ENCODE measurements at places on chromosomes 4 and X.

DNA sequence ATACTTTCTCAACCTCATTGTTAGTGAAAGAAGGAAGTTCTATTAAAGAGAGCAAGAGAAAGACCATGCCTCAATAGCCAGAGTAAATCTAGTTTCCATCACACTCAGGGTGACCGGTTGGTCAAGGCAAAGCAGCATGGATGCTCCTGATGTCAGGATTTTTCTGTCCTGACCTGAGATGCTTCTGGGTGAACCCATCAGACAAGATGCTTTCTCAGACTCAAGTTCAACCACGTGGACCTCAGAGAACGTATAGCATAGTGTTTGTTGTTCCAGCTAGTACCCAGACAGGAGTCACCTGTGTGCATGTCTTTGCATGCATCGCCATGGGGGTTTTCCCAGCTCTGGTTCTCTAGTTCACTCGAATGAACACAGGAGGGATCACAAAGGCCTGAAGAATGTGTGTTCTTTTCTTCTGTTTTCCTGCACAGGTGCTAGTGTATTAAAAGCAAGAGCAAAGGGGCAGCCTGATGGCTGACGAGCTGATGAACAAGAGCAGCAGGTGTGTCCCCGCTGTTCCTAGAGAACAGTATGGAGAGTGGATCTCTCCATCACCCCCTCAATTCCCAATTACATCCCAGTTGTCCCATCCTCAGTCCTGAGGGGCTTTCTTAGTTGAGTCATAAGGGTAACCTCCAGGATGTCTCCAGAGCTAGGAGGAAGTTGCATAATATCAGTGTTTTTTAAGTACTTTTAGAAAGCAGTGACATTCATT lies 110.5 kb upstream of the ENPP6 start:
- DNase-seq, result no peak

GRCh38 chr4:78863991-78864390 lies 75.2 kb downstream of the PAQR3 start:
- DNase-seq, result no peak

DNA sequence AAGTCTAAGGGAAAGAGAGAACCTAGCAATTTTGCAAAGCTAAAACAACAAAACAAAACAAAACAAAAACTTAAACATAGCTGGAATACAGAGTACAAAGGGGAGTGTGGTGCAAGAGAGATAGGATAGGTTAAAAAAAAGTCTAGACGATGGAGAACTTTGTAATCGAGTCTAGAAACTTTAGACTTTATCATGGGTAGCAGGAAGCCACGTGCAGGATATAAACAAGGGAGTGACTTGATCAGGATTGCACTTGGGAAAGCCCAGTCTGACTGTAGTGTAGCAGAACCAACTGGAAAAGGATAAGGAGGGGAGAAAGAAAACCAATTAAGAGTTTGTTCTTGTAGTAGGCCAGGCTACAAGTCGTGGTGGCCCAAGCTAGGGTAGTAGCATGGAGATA lies 750.1 kb downstream of the RPA4 start:
- DNase-seq, result no peak

GRCh38 chrX:66016905-66017658 lies 22.8 kb downstream of the VSIG4 start:
- DNase-seq, result no peak

DNA sequence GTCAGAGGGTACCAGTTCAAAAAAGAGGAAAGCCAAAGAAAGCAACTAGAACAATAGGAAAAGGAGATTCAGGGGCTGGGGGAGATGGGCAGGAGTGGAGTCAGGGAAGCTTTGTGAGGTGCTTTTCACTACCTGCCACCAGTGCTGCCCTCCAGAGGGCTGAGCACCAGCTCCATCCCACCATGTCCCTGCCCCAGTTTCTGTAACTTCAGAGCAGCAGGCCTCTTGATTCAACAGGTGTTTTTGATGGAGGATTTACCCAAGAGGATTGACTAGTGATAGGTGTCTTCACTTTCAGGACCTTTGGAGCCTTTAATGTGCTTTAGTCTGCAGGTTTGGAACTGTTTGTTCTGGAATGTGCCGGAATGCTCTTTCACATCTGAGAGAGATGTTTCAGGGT lies 12.1 kb downstream of the KIT start:
- no peak for DNase-seq

DNA sequence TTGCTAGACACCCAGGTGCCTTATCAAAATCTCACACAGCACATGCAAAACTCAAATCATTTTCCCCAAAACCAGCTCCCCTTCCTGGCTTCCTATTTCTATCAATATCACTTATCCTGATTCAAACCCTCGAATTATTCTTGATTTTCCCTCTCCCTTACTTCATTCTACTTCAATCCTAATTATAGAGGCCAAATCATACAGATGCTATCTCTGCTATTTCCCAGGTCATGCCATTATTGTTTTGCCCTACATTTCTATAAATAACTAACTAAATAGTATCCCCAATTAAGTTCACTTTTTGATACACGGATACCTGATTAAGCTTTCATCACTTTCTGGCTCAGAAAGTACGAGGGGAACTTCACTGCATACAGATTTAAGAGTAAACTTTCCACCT lies 62.4 kb downstream of the FBXL5 start:
- no peak for DNase-seq

GRCh38 chrX:13752141-13752540 lies 17.6 kb downstream of the OFD1 start:
- DNase-seq, result no peak

- no peak for DNase-seq
Observed at GRCh38 chr4:168605411-168605810, 108.6 kb downstream of the PALLD start.

DNA sequence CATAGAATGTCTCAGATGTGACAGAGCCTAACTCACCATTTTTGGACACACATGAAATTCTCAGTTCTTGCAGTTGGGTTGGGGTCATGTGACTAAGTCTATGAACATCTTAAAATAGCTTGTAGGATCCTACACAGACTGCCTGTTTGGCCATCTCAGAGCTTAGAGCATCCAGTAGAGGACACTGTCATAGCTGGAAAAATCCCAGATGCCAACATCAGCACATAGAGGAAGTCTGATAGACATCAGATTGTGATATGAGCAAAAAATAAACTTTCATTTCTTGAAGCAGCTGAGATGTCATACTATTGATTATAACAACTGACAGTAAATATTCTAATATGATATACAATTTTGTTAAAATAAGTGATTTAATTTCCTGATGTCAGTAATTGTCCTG lies 207.1 kb downstream of the TRAM1L1 start:
- no peak for DNase-seq

GRCh38 chr4:47088298-47088697 lies 56.9 kb downstream of the GABRB1 start:
- no peak for DNase-seq

GRCh38 chrX:102155806-102156179 lies at the start of gene BEX5:
TSS of gene BEX5 (minus strand) at chrX:102155977. CDS start at chrX:102154265, 1,712 bp downstream.
- DNase-seq, result peak; percentile 53

All from NCI-H1436 treated with DMSO at 0.1 percent for 48 hours (cell line).